CD8-positive, alpha-beta memory T cell (primary cell): ENCODE measurements at places on chromosomes 11 and 22. TPM values are rescaled to one million over a fixed set of nuclear protein-coding genes. Genes with fewer than 3 reads are reported as not detected.

DNA sequence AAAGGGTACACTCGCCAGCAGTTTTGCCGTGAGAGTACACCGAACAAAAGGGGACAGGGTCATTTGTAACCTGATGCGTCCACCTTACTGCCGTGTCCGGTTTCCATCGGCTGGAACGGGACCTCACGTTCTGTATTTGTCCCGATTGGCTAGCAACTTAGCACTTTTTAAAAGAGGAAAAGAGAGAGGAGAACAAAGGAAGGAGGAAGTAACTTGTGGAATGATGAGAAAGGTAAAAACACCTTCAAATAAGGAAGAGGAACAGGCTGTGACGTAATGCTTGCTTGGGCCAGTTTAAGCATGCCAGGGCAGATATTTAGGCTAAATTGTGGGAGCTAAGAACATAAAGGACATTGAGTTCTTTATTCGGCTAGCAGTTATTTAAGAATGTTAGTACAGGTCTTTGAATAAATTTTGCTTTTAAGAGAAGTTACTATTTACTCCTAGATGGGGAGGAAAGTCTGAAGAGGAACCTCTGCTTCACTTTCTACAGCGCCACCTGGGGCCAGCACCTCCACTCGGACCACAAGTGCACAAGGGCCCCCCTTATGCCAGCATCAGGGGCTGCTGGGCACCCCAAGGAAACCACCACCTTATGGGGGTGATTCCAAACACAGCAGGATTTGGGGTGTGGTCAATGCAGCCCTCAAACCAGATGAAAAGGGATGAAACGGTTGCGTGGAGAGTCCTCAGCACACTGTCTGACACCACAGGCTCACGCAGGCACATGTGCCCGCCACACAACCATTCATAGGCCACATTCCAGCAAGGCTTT is 5.8 kb downstream of the ARSA start:
- no peaks in the 10 kb centered on the region for H3K36me3 ChIP-seq
- H3K4me1 ChIP-seq = peaks cover 37% of the 10 kb centered on the region
- peak overlapping the region; percentile 70 for H3K4me3 ChIP-seq
- no peak for DNase-seq
- H3K27me3 ChIP-seq = no peaks in the 10 kb centered on the region

- H3K4me1 ChIP-seq = no peaks in the 10 kb centered on the region
- H3K27ac ChIP-seq = no peak overlapping the region
- no peaks in the 10 kb centered on the region for H3K27me3 ChIP-seq
- peaks cover 9% of the 10 kb centered on the region for H3K36me3 ChIP-seq
Observed at GRCh38 chr11:33055375-33055774, 16.0 kb downstream of the TCP11L1 start.

DNA sequence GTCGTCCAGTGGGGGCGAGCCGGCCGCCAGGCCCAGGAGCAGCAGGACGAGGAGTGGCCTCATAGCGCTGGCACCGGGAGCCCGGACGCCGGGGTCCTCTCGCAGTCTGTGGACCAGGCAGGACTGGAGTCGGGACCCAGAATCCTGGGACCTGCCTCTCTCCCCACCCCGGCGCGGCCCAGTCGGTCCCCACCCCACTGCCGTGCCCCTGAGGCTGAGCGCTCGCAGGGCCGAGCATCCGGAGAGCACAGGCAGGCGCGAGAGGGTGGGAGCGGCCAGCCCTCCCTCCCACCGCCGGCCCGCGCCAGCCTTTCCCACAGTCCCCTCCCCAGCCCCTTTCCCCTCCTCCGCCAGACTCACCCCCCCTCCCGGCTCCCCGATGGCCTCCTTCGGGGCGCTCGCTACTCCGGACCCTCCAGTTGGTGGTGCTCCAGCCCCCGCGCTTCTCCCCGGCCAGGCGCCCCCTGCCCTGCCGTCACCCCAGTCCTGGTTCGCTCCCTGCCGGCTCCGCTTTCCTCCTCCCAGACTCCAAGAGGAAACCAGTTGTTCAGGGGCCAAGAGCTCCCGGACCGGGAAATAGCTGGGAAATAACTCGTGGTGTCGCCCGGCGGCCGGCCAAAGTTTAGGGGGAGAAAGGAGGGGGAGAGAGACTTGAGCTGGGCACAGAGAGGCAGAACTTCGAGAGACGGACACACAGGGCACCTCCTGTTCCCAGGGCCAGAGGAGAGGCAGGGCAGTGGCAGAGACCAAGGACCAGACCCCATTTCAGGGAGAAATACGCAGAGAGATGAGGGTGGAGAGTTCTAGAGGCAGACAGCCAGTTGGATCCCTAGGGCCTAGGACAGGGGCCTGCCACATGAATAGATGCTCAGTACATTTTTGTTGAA is at the start of gene C1QTNF5:
TSS of gene C1QTNF5 (minus strand) at position 549 of the 887 bp plus-strand sequence. CDS start at position 63, 486 bp downstream.
- no peak for DNase-seq
- no peak within 1 kb of the TSS for H3K4me3 ChIP-seq
- H3K27me3 ChIP-seq = peaks cover 45% of the 10 kb centered on the region
- H3K27ac ChIP-seq = no peak within 1 kb of the TSS

DNA sequence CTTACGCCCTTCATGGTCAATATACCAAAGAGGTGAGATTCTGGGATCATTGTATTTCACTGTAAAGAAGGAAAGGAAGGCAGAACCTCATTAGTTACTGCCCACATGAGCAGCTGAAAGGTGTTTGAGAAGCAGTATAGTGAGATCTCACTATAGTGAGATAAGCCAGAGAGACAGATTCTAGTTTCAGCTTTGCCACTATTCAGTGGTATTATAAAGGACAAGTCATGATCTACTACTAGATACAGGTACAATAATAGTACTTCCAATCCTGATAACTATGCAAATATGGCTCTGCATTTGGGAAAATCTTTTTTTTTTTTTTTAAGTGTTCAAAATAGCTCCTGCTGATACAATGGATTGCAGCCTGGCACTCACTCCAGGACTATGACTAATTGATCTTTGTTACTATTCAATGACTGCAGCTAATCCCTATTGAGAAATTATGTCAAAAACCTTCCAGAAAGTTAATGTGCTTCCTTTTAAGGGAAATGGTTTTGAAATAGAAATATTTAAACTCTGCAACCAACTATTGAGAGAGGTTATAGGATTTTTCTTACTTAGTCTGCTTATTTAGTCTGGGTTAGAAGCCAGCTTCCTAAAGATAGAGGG is 8.3 kb upstream of the DLAT start:
- no peak overlapping the region for H3K27ac ChIP-seq
- no peaks in the 10 kb centered on the region for H3K27me3 ChIP-seq
- no peaks in the 10 kb centered on the region for H3K36me3 ChIP-seq
- no peaks in the 10 kb centered on the region for H3K4me1 ChIP-seq

- no peak overlapping the region for H3K27ac ChIP-seq
- no peaks in the 10 kb centered on the region for H3K4me1 ChIP-seq
- no peak for DNase-seq
Observed at GRCh38 chr11:66230156-66230555, 38.3 kb upstream of the RAB1B start.

- no peaks in the 10 kb centered on the region for H3K27me3 ChIP-seq
- no peak overlapping the region for H3K4me3 ChIP-seq
- no peak for DNase-seq
Observed at GRCh38 chr22:27851974-27852746, 50.6 kb upstream of the MN1 start.

GRCh38 chr11:112634995-112635737 is 326.1 kb upstream of the NCAM1 start:
- no peak overlapping the region for H3K4me3 ChIP-seq
- no peaks in the 10 kb centered on the region for H3K27me3 ChIP-seq
- H3K4me1 ChIP-seq = no peaks in the 10 kb centered on the region

DNA sequence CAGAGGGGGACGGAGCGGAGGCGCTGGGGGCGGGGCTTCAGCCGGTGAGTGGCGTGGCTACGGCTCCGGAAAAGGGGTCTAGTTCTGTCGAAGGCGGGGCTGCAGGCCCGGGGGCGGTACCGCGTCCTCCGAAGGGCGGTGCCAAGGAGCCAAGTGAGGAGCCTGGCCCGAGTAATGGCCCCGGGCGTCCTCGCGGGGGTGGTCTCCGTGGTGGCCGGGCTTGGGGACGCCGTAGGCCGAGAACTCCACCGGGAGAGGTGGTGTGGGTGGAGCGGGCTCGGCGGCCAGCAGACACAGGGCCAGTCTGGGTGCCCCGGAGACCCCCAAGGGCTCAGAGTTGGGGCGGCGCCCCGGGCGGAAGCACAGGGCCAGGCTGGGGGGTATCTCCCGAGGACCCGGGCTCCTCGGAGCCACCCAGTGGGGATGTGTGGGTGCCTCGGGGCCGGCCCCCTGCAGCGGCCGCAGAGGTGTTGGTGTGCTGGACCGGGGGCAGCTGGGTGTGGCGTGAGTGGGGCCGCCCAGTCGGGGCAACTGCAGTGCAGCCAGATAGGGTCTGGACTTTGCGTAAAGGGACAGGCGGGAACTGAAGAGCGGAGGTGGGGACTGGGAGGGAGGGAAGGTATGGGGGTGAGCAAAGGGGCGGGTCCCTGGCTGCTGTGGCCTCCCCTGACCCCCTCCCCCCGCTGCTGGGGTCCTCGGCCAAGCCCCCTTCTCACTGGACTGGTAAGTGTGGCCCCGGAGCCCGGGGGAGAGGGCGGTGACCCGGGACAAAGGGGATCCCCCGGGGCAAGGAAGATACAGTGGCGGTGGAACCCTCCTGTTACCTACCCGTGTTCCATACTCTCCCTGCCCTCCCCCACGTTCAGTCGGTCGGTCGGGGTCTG is 838 bp downstream of the FKBP2 start:
- H3K4me3 ChIP-seq = peak overlapping the region; percentile 76
- H3K27ac ChIP-seq = peak overlapping the region; percentile 99
- no peaks in the 10 kb centered on the region for H3K36me3 ChIP-seq
- no peak for DNase-seq
- peaks cover 39% of the 10 kb centered on the region for H3K4me1 ChIP-seq

DNA sequence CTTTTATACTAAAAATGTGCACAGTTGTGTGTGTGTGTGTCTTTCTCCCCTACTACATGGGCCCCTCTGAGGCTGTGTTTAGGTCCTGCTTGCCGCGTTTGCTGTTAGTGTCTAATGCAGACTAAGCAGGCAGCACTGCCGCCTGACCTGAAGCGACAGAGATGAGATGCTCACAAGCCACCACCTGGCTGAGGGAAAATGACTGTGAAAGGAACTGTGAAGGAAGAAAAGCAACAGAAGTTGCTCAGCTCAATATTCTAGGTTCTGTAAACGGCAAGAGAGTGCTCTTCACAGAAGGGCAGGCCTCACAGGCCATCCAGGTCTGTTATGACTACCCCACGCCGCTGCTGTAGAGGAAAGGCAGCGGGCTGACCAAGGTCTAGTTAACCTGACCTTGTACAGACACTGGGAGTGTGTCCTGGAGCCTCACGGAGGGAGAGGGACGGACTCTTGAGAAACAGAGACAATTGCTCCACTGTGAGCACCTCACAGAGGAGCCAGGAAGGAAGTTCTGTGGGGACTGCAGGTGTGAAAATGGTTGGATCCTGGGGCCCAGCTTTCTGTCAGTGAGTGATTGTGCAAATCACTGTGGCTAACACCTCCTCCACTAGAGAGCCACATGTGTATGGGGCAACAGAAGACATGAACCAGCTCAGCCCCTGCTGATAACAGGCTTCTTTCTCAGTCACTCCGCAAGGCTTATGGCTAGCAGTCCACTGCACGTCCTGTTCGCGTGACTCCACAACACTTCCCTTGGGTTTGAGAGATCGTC is 31.3 kb upstream of the YPEL1 start:
- no peaks in the 10 kb centered on the region for H3K27me3 ChIP-seq
- H3K27ac ChIP-seq = peak overlapping the region; percentile 55
- peaks cover 64% of the 10 kb centered on the region for H3K4me1 ChIP-seq

DNA sequence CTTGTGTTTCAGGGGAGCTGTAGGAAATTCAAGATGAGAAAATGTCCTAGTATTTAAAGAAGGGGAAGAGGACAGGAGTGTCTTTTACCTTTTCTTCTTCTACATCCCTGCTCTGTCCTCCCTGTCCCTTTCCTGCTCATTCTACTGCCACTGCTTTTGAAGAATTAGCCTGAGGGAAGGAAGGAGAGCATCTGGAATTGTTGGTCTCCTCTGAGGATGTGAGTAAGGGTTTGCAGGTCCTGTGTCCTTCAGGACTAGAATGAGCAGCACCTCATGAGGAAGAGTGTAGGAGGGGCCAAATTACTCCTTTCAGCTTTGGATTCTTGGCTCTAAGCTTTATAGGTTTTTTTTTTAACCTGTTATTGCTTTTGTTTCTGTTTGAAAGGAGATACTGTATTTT is 24.2 kb downstream of the SNU13 start:
- no peaks in the 10 kb centered on the region for H3K27me3 ChIP-seq
- H3K4me1 ChIP-seq = peaks cover 10% of the 10 kb centered on the region
- H3K4me3 ChIP-seq = no peak overlapping the region
- DNase-seq = no peak

- H3K27me3 ChIP-seq = no peaks in the 10 kb centered on the region
- no peaks in the 10 kb centered on the region for H3K36me3 ChIP-seq
- no peak overlapping the region for H3K4me3 ChIP-seq
- no peak for DNase-seq
Observed at GRCh38 chr11:115362997-115363396, 141.2 kb downstream of the CADM1 start.

DNA sequence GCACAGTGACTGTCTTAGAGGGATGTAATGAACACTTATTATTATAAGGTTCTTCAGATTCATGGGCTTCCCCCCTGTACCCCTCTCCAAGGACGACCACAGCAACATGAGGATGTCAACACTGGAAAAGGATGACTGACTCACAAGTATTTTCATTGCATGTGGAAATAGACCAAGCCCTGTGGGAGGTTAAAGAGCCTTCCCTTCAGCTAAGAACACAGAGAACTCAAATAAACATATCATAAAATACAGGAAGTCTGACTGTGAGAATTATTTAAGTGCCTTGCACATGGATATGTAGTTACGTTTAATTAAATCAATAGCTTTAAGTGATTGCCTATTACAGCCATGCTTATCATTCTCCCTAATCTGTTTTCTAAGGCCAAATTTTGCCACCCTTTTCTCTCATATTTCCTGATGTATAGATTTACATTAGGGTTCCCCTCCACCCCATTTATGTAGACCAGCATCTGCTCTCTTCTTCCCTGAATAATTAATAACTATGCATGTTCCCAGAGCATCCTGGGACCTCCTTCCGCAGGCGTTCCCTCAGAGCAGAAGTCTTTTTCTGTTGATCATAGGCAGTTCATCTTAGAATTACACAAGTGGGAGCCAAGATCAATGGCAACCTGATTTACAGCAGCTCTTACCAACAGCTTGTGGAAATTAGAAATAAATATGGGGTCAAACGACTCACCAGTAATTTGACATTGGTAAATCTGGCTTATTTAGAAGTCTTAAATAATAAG is 226.9 kb downstream of the OPCML start:
- H3K27me3 ChIP-seq = no peaks in the 10 kb centered on the region
- no peak for DNase-seq
- H3K36me3 ChIP-seq = no peaks in the 10 kb centered on the region
- no peak overlapping the region for H3K27ac ChIP-seq

ZNRF3 gene
- 1.0 TPM for total RNA-seq

C11orf21 gene
- total RNA-seq = 9.4 TPM

MPST gene
- total RNA-seq = 16.6 TPM

APOBEC3A gene
- total RNA-seq = not detected

ANGPTL5 gene
- total RNA-seq = not detected

SEPTIN5 gene
- total RNA-seq = 0.20 TPM

OTOG gene
- not detected for total RNA-seq

TMEM25 gene
- 7.0 TPM for total RNA-seq
